MCF 10A (cell line): ENCODE measurements at places on chromosomes 2 and 18.

GRCh38 chr18:48928787-48929186 lies 22.0 kb downstream of the SMAD7 start:
- no peak for DNase-seq

DNA sequence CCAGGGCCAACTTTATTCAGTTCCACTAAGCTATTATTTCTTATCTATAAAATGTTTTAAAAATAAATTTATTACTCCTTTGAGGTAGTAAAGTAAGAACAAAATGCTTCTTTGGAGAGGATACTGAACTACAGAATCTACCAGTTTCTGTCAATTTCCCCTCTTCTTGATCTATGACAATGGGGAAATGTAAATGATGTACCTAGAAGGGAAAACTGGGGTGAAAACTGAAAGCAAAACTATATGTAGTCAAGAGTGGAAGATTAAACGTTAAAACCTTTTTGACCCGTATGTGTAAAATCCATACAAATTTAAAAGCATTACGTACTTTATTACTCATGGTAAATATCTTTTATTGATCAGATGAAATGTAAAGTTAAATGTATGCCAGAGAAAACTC lies 1287.8 kb upstream of the TMEFF2 start:
- DNase-seq = no peak

- DNase-seq = no peak
Measured at GRCh38 chr18:27564066-27564465, 379.0 kb upstream of the CHST9 start.

- DNase-seq = peak; percentile 74
Measured at GRCh38 chr2:175690113-175690837, 311.8 kb downstream of the LNPK start.

DNA sequence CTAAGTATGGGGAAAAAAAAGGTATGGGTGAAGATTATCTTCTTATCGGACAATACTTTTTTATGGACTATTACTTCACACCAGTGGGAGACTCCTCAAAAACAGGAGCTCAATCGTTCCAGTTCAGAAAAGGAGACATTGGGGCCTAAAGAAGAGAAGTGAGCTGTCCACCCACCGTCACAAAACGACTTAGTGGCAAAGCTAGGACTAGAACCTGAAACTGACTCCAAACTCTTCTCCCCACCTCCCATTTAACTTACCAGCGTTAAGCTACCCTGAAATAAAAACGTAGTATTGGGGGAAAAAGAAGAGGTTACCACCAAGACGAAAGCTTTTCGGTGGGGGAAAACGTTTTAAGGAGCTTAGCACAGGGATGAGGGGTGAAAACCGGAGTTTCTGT lies 503 bp downstream of the GTF3C3 start:
- DNase-seq = peak; percentile 14

- peak; percentile 35 for DNase-seq
Measured at GRCh38 chr2:205776139-205776538, 93.8 kb downstream of the NRP2 start.

GRCh38 chr2:174383796-174384195 lies 11.7 kb upstream of the SCRN3 start:
- no peak for DNase-seq

GRCh38 chr18:23591011-23591410 lies 4.7 kb upstream of the NPC1 start:
- DNase-seq = no peak

DNA sequence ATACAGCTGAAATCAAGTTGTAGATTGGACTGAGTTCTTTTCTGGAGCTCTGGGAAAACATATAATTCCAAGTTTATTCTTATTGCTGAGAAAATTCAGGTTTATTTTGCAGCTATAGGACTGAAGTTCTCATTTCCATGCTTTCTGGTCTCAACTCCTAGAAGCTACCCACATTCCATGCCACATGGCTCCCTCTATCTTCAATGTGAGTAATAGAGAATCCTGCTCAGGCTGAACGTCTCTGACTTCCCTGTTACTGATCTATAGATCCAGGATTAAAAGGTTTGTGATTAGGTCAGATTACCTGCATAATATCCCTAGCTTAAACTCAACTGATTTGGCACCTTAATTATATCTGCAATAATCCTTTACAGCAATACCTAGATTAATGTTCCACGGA lies 453.8 kb upstream of the MC4R start:
- DNase-seq = peak; percentile 10

DNA sequence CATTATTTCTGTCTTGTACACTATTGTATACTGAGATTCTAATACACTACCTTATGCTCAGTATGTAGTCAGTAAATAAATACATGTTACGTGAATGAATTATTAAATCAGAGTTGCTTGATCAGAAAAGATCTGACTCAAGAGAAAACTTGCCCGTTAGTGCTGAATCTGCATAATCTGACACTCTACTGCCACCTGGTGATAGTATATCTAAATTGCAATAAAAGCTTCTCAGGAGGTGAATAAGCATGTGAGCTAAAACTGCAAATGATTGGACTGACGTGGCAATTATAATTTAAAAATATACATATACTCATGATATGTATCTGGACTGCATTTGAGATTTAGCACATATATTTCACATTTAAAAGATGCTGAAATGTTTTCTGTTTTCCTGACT lies 70.4 kb downstream of the KIAA1328 start:
- peak; percentile 43 for DNase-seq

- no peak for DNase-seq
Measured at GRCh38 chr2:161246281-161246680, 61.9 kb upstream of the PSMD14 start.

DNA sequence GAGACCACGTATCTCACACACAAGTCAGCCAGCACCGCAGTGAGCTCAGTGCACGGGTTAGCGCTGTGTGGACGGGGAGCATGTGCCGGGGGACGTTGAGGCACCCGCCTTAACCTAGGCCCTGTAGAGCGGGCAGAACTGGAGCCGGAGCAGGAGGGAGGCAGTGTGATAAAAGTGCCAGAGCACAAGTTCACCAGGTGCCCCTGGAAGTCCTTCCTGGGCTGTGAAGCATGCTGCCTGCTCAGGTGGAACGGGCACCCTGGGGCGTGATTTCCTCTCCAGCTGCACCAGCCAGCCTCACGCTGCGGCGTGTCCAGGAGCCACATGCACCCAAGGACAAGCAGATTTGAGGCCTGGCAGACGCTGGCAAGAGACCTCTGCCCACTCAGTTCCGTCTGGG lies 50.3 kb downstream of the ITGB1BP1 start:
- no peak for DNase-seq

DNA sequence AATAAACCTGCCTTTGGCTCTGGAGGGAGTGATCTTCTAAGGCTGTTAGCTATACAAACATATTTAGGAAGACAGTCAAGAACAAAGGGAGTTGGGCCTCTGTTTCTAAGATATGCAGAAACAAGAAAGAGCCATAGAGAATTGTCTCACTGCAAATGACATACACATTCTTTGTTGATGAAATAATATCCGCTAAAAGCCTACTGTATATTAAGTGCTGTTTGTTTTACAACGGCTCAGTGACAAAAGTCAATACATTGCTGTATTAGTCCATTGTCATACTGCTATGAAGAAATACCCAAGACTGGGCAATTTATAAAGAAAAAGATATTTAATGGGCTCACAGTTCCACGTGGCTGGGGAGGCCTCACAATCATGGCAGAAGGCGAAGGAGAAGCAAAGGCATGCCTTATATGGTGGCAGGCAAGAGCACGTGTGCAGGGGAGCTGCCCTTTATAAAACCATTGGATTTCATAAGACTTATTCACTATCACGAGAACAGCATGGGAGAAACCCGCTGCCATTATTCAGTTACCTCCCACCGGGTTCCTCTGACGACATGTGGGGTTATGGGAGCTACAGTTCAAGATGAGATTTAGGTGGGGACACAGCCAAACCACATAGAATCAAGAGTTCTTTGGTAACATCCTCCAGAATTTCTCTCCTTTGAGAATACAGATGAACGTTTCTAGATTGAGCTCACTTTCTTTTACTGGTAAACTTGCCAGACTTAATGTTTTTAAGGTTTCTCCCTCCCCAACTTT lies 157.8 kb downstream of the PIK3C3 start:
- DNase-seq = no peak

GRCh38 chr18:64027931-64028695 lies 58.2 kb downstream of the SERPINB8 start:
- no peak for DNase-seq

GRCh38 chr18:2923464-2923863 lies 76.7 kb downstream of the EMILIN2 start:
- DNase-seq = no peak

GRCh38 chr18:58021504-58021903 lies 22.5 kb upstream of the NEDD4L start:
- DNase-seq = no peak

DNA sequence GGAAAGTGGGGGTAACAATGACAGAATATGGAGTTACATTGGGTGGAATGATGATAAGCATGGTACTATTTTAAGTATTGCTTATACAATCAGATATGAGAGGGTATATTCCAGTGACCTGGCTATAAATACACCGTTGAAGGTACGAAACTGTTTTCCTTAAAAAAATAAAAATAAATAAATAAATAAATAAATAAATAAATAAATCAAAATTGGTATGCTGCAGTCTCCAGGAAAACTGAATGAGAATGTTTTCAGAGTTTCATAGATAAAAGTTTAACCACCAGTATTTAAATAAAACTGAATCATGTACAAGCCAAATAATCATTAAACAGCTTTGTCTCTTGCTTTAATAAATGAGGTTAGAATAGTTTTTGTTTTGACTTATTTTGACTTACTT lies 71.4 kb downstream of the METTL8 start:
- no peak for DNase-seq

GRCh38 chr2:221372159-221372884 lies 199.8 kb downstream of the EPHA4 start:
- DNase-seq = no peak

DNA sequence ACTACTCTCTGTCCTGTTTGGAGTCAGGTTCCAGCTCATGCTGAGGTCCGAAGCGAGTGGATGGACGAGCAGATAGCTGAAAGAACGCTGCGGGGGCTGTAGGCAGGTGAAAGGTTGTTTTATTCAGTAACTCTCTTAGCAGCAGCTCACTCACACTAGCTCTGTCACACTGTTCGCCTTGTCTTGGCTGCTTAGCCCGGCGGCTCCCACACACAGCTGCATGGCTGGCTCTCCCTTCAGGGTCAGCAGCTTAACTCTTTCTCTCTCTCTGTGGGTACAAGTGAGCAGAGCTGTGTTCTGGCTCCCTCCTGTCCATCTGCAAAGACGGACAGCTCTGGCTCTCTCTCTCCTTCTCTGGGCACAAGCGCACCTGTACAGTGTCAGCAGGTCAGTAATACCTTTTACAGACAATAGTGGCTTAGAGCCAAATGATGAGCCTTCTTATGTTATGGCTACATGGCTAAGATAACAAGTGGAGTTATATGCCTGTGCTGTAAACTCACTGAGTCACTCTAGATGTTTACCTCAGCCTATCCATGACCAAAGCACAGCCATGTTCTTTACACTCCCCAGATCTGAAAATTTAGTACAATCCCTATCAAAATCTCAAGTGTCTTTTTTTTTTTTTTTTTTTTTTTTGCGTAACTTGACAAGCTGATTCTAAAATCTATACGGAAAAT lies 149.3 kb downstream of the GALNT1 start:
- no peak for DNase-seq

DNA sequence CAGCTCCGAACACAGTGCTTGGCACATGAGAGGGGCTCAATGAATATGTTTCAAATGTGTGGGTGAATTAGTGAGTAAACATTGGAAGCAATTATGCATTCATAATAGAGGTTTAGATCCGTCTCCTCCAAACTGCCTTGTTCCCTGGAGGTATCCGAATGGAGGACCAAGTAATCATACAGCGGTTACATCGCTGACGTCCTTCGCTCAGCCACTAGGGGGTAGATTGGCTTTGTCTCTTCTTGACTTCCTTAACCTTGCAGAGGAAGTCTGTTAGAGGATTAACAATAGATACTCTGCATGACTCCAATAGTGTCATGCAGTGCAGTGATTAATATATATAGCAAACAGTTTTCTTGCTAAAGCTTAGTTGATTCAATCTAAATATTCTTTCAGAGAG lies 517.0 kb downstream of the PTPRM start:
- DNase-seq = peak; percentile 71

DNA sequence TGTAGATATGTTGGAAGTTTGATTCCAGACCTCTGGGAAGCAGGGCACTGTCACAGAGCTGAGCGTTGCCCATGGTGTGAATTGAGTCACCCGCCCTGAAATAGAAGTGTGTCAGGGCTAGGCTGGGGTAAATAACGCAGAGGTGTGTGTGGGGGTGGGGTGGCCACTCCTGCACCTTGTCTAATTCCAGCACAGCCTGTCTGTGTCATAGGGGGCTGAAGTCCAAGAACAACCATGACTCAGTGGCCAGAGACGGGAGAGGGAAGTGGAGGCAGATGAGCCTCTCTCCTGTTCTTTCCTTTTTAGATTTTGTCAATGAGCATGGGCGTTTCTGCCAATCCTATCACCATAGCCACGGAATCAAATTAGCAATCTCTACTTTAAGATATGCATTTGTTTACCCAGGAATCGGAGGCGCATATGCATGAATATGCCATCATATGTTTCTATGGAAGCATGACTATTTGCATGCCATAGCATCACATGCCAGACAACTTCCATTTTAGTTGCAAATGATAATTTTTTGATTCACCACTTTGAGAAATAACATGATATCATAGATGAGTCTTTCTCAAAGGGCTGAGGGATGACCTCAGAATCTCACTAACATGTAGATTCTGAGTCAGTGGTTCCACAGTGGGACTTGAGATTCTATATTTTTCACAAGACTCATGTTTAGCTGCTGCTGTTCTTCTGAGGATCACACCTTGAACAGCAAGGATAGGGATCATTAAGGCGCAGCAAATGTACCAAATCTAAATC lies 852.9 kb downstream of the DCDC2C start:
- DNase-seq = peak; percentile 75

- DNase-seq = no peak
Measured at GRCh38 chr18:32607816-32608215, 137.1 kb upstream of the GAREM1 start.

DNA sequence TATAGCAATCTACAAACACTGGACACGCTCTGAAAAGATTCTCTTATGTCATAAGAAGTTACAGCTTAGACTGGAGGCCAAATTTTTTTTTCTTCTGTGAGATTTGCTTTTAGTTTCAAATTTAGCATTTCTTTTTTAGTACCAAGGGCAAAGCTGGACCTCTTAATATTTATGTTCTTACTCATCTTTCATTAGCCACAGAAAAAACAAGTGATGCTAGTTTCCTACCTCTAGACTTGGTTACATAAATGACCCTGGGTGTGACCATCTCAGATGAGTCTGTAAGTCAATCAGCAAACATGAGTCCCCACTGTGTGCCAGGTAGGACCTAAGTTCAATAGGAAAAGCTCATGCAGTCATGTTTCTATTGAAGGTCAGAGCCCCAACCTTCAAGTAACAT lies 94.4 kb downstream of the MEP1B start:
- DNase-seq = no peak

DNA sequence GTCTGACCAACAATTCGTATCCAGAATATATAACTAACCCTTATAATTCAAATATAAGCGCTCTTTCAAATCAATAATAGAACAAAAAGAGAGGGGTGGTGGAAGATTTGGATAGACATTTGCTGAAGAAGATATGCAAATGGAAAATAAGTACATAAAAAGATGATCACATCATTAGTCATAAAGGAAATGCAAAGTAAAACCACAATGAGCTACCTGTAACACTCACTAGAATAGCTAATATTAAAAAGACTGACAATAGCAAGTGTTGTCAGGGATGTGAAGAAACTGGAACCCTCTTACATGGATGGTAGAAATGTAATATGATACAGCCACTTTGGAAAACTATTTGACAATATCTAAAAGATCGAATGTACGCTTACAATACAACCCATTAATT lies 84.9 kb upstream of the MRPS9 start:
- no peak for DNase-seq
